ENCODE measurements at places on chromosomes 6 and 20.

DNA sequence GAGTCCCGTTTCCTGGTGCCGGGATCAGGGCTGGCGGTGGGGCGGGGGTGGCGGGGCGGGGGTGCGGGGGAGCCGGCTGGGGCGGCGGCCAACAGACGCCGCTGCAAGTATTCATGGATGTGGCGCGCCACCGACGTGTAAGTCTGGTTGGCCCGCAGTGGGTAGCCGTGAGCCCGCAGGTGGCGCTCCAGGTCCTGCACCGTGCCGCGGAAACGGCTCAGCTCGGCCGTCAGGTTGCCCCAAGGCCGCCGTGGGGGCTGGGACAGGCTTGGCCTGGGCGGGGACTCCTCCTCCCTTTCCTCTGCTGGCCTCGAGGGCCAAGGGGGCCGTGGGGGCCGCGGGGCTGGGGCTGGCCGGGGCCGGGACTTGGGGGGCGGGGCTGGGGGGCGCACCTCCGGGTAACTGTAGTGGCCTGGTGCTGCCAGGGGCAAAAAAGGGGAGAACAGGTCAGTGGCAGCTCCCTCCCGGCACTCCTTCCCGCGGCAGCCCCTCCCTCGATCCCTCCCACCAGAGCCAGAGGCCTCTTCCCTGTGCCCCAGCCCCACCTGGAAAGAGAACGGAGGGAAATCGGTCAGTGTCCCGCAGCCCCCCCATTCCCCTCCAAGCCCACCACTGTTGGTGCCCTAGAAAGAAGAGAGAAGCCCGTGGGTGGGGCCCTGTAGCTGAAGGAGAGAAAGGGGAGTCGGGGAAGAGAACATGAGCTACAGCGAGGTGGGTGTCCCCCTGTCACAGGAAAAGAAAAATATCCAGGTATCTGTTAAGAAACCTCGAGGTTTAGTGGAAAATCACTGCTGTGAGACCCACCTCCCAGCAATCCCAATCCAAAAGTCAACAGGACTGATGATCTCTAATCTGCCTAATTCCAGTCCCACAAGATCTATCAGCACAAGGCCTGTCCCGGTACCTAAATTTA is 21.3 kb downstream of the TNXB start:
- peak; percentile 49 for DNase-seq

DNA sequence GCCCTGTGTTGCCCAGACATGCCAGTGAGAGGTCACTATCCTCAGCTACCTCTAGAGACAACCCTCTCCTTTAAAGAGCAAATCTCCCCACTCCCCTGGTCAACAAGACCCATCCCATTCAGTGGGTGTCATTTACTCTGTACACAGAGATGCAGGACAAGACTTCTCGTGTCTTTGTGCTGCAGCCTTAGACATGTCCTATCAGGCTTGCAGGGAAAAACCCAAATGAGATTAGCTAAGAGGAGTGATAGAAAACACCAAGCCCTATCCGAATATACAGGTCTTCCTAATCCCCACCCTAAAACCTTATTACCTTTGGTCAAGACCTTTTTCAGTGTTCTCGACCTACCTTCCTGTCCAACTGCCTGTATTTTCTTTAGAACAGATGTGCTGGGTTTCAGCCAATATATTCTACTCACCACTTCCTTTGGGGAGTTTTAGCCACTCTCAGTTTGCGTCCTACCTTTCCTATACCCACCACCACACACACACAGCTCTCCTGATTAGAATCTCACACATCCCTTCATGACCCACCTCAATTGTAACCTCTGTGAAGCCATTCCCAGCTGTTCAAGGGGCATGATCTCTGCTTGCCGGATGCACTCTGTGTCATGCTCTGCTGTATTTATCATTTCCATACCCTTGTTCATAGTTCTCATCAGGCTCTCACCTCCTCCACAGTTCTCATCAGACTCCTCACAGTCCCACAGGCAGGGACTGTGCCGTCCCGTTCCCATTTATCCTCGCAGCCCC is 39.7 kb downstream of the TRAM2 start:
- no peak for DNase-seq

GRCh38 chr6:135412761-135413160 is 84.8 kb downstream of the AHI1 start:
- no peak for DNase-seq

- no peak for DNase-seq
Measured at GRCh38 chr6:134678436-134678889, 271.4 kb downstream of the ALDH8A1 start.

DNA sequence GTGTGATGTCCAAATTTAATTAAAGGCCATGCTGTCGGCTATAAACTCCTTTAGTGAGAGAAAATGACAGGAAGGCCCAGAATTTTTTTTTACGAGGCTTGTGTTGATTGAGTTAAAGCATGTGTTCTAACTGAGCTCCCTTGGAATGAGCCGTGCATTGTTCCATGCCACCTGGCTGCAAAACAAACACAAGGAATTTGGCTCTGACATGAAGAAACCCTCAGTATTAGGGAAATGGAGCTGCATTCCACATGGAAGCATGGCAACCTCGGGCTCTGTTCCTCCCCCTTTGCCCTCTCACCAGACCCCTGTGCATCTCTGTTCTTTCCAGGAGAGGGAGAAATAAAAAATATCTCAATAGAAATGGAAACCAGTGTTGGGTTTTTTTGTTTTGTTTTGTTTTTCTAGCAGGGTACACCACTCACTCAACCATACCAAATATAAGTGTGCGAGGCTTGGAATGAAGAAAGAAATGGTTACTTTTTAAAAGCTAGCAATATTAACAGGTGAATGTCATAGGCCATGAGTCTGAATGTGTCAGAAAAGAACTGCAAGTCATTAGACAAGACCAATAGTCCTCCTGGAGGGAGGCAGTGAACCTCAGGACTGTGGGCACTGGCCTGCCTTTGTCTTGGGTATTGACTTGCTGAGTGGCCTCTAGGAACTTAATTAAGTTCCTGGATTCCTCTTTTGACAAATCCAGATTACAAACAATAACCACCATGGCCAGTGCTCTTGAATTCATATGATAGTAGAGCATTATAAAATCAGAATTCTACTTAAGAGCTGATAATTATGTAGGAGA is 935.1 kb downstream of the KIF16B start:
- DNase-seq = no peak

- DNase-seq = peak; percentile 16
Measured at GRCh38 chr6:53679446-53679933, 13.9 kb upstream of the KLHL31 start.

- DNase-seq = peak; percentile 94
Measured at GRCh38 chr6:45436544-45437438, 59.1 kb upstream of the SUPT3H start.

- peak; percentile 28 for DNase-seq
Measured at GRCh38 chr6:108127826-108128225, 38.0 kb upstream of the NR2E1 start.
